Stimulated activated CD4-positive, alpha-beta T cell treated with anti-CD3 and anti-CD28 coated beads, Interleukin-1b, Interleukin-23, amount 100 ng/mL, for 1 hour (primary cell): ENCODE measurements at places on chromosomes 6 and 20.

GRCh38 chr6:4953440-4953839 is 50.4 kb downstream of the RPP40 start:
- DNase-seq: no peak

DNA sequence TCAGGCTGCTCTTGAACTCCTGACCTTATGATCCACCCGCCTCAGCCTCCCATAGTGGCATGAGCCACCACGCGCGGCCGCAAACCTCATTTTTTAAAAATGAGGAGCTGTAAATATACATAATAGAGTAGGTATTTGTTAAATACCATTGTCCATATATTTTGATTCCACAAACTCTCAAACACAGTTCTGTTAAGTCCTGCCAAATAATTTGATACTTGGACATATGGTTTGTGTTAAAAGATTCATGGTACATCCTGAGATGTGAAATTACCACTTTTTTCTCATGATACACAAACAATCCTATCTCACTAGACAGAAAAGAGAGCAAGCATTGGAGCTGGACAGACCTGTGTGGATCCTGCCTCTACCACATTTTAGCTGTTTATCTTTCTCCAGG is 334.1 kb upstream of the KCNQ5 start:
- DNase-seq: no peak

DNA sequence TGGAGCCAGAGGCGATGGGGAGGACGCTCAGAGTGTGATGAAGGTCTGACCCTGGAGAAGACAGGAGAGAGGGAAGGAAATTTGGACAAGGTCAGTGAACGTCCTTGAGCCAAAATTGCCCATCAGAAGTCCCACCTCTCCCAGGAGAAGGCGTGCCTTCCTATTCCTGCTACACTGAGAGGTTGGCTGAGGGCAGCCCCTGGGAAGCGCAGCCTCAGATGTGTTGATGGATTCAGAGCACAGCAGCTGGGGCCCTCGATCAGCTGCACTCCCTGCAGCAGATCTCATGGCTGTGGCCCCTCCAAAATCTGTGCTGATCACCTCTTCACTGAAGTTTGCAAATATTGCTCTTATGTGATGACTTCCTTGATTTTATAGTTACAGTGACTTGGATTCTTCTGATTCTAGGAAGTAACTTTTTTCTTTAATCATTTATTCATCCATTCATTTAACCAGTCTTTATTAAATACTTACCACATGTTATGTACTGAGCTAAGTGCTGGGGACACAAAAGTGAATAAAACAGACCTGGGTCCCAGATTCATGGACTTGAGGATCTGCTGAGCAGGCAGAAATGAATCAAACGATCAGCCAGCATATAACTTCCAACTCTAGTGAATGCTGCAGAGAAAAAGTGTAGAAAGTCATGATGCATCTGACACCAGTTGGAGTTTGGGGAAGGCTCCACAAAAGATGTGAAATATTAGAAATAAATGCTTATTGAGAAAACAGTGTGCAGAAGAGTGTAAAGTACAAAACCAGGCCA is 69.6 kb upstream of the ARMC2 start:
- no peak for DNase-seq

DNA sequence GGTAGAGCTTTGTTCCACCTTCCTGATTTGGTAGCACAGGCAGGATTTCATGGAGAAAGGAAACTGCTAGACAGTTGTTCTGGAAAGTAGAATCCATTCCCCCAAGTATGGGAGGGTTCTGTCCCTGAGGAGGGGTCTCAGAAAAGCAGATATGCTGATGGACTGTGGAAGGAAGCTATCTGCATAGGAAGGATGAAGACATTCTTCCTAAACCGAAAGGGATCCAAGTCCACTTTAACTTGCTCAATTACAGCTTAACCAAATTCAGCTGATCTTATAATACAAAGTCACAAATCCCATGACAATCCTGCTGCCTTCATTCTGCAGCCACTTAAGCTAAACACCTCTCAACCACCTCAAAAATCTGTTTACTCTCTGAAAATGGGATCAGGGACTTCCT is 2.6 kb downstream of the MAN1A1 start:
- DNase-seq: no peak

GRCh38 chr6:17580518-17581048 is 19.5 kb upstream of the FAM8A1 start:
- no peak for DNase-seq
